ENCODE measurements at places on chromosomes 3 and 15. TPM values are rescaled to one million over a fixed set of nuclear protein-coding genes. Genes with fewer than 3 reads are reported as not detected.

DNA sequence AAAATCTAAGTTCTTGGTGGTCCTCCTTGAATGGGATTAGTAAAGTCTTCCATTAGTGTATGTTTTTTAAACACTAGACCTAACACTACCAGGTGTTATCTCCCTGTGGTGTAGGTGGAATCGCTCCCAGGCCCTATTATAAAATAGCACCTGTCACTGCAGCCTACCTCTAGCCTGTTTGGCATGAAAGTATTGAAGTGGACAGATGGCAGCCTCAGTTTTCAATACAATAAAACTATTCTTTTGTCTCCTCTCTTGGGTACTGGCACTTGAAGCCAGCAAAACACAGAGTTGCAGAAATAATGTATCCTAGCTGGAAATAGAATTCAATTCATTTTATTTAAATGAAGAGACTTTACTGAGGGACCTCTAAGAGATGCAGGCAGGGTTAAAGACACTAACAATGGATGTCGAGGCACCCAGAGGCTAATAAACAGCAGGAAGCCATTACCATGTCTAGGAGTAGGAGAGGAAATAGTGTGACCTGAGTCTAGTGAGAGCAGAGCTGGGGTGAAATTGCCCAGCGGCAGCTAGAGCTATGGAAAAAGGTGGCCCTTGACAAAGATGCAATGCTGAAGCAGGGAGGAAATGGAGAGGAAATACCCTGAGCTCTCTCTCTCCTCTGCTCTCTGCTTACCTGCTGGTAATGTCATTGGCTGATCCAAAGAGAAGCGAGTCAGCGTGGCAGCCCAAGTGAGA lies 49.1 kb upstream of the TMEM158 start:
- no peak for DNase-seq

- DNase-seq = no peak
Measured at GRCh38 chr3:55903680-55904079, 416.6 kb upstream of the WNT5A start.

GRCh38 chr15:24848050-24848449 lies 106.7 kb upstream of the SNRPN start:
- peak; percentile 42 for DNase-seq

- DNase-seq = no peak
Measured at GRCh38 chr3:56825567-56826438, 24.1 kb upstream of the ARHGEF3 start.

DLEC1 gene
- total RNA-seq = 0.81 TPM
